T-helper 2 cell treated with Interferon-gamma antibody and Interleukin-4, amounts not matched to agents 5 μg/mL and 100 μg/mL, for 36 hours (primary cell): ENCODE measurements at places on chromosomes 11 and 22.
A peak's percentile ranks its signal among the peaks of the same experiment; 100 is the strongest.

DNA sequence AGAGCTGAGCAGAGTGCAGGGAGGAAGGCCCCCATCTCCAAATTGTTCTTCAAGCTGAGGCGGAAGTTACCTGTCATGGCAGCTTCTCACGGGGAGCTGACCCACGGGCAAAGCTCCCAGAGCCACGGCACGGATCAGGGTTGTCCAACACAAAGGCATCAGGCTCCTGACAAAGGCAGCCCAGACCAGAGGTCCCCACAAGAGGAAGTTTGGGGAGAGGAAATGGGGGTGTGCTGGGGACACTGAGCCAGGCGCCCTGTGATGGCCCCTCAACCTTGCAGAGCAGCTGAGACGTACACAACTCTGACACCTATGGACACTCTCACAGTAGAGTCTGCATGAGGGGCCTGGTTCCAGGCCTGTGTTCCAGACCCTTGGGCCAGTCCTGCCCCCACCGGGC lies 95.6 kb downstream of the CTTN start:
- no peaks in the 10 kb centered on the region for H3K27me3 ChIP-seq
- no peaks in the 10 kb centered on the region for H3K36me3 ChIP-seq
- H3K4me1 ChIP-seq, result no peaks in the 10 kb centered on the region
- no peak overlapping the region for H3K4me3 ChIP-seq
- DNase-seq, result no peak

DNA sequence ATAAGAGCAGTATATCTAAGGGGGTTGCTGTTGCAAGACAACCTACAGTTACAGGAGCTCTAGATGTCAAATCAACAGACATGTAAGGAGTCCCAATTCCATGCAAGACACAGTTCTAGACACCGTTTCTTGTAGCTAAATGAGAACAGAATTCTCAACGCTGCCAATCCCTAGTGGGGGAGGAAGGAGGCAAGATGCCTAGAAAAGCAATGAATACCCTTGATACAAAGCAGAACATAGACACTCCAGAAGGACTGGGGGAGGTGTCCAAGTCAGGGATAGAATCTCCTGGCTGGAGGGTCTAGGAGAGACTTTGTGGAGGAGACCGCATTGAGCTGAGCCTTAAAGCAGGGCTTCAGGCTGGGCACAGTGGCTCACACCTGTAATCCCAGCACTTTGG lies 280.2 kb downstream of the BUD13 start:
- H3K4me1 ChIP-seq, result no peaks in the 10 kb centered on the region
- no peak for DNase-seq
- no peak overlapping the region for H3K27ac ChIP-seq
- no peak overlapping the region for H3K4me3 ChIP-seq
- H3K36me3 ChIP-seq, result no peaks in the 10 kb centered on the region

- H3K36me3 ChIP-seq, result no peaks in the 10 kb centered on the region
- peaks cover 8% of the 10 kb centered on the region for H3K27me3 ChIP-seq
- H3K4me3 ChIP-seq, result no peak overlapping the region
- no peak for DNase-seq
Observed at GRCh38 chr11:102971766-102972165, 16.2 kb upstream of the MMP13 start.

DNA sequence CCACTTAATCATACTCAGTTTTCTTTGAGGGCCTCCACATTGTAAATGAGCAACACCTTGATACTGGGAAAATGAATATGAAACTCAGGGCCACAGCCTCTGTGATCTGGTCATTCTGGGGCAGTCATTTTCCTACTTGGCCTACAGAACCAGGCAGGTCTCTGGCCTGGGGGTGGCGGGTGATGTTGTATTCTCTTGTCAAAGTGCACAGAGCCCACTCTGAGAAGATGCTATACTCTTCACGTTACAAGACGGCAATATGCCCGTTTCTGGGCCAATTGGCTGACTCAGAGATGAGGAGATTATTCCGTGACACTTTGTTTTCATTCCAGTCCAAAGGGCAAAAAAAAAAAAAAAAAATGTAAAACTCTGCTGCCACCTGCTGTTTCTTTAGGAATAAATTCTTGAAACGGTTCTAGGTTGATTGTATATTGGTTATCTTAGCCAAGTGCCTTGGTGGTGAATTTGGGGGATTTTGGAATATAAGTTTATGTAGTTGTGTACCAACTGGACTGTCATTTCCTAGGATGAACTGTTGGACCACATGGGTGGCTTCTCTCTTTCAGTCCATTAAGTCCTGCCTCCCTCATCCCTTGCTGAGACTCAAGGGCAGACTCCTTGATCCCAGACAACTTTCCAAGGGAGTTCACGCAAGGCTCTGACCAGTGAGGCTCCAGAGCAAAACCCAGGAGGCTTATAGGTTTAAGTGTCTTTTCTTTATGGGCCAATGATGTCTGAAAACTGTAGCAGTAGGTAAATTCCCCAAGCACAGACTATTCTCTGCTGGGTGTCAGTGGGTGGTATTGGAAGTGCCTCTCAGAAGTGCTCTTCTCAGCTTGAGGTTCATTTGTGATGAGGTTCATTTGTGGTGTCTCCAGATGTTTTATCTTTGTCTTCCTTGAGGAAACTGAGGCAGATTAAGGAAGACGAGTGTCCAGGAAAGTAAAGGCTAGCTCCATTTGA lies 18.2 kb downstream of the ADM start:
- H3K4me1 ChIP-seq, result peaks cover 13% of the 10 kb centered on the region
- peaks cover 19% of the 10 kb centered on the region for H3K27me3 ChIP-seq
- H3K27ac ChIP-seq, result peak overlapping the region; percentile 69
- no peaks in the 10 kb centered on the region for H3K36me3 ChIP-seq
- peak; percentile 67 for DNase-seq
- no peak overlapping the region for H3K4me3 ChIP-seq
